DMS 273 treated with DMSO at 0.1 percent for 48 hours (cell line): ENCODE measurements at places on chromosomes 7 and 10.

DNA sequence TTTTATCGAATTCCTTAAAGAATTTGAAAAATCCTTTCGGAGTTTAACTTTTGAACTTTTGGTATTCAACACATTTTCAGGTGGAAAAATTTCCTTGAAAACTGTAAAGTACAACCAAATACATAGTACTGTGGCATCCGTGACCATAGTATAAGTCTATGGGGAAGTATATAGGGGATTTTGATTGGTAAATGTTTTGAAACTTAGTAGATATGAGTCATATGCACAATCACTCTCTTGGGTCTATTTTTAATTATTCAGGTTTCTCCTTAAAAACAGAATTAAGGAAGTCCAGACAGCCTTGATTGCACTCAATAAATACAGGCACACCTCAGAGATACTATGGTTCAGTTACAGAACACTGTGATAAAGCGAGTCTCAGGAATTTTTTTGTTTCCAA is 64.2 kb downstream of the AVL9 start:
- no peak for DNase-seq

DNA sequence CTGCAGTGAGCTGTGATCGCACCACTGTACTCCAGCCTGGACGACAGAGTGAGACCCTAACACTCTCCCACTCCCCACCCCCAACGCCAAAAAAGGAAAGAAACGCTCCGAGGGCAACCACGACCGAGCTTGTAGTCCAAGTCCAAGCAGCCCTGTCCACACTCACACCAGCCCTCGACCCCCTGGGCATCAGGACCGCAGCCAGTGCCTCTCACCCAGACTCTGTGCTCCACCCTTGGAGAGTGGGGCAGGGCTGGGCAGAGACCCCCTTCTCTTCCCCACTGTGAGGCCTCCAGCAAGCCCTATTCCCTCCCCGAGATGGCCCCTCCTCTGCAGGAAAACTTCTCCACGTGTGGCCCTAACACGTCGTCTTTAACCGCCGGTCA is 82.6 kb downstream of the FOXL3 start:
- no peak for DNase-seq

DNA sequence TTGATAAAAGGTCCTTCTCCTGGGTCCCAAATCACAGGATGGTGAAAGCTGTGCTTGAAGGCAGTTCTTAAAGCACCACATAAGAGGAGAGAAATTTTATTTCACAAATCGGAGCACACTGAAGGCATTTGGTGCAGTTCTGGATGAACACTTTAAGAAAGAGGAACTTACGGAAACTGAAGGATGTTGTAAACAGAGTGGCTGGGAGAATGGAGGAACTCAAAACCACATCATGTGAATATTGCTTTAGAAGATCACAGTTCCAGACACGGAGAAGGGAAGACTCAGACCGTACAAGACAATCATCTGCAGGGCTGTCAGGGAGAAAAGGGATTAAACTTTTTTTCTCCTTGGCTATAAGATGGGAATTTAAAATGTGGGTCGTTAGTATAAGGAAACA is 9.0 kb upstream of the GPR141 start:
- no peak for DNase-seq

- no peak for DNase-seq
These were observed 10.9 kb upstream of the ZFAND2A start for GRCh38 chr7:1170741-1171501.

DNA sequence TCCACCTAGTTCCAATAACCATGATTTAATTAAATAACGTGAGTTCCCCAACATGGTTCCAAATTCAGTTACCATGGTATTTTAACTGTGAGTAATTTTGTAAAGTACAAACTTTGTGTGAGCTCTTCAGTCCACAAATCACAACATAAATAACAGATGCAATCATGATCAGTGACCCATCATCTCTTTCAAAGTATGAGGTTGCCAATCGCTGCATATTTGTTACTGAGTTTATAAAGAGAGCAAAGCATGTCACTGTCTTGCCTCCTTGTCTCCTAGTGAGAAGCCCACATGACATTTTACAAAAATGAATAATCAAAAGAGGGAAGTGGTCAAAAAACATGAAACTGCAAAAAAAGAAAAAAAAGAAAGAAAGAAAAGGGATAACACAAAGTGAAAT is 69.1 kb upstream of the PDSS1 start:
- no peak for DNase-seq

GRCh38 chr7:134660961-134661376 is 14.3 kb downstream of the BPGM start:
- no peak for DNase-seq

DNA sequence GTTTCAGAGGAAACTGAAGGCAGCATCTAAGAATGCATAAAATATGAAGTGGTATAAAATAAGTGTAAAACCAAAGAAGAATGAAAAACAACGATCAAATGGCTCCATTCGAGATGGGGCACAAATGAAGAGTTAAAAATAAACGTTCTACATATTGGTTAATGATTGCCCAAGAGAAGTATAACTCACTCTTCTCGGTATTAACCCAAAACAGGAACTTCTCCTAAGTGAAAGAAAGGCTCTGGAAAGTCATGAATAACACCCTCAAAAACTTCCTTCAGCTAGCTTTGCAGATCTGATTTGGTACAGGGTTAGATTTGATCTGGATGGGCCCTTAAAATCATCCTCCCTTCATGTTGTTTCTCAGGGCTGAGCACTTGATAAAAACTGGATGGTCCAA is 94.3 kb upstream of the ADO start:
- no peak for DNase-seq

GRCh38 chr10:129415215-129416140 is 51.6 kb upstream of the MGMT start:
- no peak for DNase-seq

DNA sequence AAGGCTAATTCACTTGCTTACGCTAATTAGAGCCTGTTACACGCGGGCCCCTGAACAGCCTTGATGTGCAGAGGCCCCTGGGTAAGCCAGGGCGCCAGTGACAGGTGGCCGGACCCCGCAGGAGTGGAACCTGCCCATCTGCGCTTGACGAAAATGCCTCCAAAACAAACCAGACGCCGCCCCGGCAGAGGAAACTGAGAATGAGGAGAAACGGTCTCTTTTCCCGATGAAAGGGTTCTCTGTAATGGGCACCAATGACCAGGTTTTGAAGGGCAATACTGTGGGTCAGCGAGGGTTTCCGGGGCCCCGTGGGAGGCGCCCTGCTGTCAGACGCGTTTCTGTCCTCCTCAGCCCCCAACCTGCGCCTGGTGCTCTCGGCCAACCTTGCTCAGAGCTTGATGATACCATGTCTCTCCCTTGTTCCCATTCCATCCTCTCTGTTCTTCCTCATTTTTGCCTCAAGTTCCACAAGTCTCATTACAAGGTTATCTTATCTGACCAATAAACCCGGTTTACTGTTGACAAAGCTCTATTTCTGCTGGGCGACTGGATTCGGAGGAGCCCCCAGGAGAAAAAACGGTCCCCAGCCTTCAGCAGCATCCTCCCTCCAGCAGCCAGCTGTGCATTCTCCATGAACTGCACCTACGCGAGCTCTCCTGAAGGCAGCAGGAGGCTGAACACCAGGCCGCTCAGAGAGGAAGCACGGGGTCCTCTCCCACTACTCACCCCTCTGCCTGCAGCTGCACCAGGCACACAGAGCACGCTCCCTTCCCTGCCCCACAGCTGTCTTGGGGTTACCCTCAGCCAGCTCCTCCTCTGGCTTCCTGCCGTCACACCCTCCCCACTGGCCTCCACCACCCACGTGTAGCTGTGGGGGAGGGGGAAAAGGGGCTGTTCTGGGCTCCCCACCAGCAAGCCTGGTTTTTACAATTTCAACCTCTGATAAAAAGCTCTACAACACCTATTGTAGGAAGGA is 202.0 kb downstream of the MAD1L1 start:
- DNase-seq, result no peak

- no peak for DNase-seq
These were observed 213.5 kb upstream of the TMEM229A start for GRCh38 chr7:124246262-124246863.

DNA sequence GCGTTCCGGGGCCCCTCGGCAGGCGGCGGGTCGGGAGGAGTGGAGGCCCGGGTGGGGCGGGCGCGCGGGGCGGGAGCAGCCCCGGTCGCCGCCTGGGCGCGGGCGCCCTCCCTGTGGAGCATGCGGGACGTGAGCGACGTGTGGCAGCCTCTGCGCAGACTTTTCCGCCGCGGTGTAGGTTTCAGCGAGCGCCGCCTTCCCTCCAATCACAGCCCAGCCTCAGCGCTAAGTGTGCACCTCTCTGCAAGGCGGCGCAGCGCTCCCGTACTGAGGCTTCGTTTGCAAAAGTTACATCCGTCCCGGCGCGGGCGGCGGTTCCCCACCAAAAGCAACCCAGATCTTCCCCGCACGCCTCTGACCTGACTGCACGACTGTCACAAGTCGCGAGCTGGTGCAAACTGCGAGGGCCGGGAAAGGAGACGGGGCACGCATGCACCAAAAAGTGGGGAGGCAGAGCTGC is 1.2 kb upstream of the PFKFB3 start:
- peak; percentile 61 for DNase-seq

- DNase-seq, result no peak
These were observed 309.4 kb downstream of the TWIST1 start for GRCh38 chr7:18808026-18808425.

- no peak for DNase-seq
These were observed 44.9 kb downstream of the MCU start for GRCh38 chr10:72736828-72737220.

GRCh38 chr7:117674617-117675016 is 194.8 kb downstream of the CFTR start:
- DNase-seq, result no peak

DNA sequence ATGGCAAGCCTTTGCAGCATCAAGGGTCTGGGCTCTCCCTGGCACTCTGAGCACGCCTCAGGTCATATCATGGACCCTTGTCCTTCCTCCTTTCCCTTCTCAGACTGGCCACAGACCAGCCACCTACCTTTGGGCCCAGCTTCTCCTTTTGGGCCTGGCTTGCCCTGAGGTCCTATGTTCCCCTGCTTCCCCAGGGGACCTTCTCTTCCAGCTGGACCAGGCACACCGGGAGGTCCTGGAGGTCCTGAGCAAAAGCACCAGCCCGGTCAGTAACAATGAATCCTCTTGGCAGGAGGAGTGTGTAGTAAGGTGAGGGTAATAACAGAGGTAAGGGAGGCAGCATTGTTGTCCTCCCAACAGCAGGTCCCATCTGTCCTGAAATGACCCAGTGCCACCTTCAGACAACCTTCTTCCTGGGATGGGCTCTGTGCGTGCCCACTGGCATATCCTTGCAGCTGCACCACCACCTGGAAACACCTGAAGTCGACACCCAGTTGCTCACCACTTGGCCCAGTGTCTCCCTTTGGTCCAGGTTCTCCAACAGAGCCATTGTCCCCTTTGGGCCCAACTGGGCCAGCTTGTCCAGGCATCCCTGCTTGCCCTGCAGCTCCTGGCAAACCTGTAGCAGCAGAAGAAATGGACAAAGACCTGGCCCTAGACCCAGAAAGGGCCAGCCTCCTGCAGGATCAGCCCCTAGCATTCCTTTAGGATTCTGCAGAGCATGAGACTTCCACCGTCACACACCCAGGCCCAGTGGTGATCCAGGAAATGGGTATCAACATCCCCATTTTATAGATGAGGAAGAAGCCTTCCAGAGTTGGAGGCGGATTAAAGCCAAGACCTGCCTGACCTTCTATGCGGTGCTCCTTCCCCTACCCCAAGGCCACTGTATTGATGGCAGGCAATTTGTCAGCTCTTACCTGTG is 6.4 kb downstream of the SFTPD start:
- no peak for DNase-seq

DNA sequence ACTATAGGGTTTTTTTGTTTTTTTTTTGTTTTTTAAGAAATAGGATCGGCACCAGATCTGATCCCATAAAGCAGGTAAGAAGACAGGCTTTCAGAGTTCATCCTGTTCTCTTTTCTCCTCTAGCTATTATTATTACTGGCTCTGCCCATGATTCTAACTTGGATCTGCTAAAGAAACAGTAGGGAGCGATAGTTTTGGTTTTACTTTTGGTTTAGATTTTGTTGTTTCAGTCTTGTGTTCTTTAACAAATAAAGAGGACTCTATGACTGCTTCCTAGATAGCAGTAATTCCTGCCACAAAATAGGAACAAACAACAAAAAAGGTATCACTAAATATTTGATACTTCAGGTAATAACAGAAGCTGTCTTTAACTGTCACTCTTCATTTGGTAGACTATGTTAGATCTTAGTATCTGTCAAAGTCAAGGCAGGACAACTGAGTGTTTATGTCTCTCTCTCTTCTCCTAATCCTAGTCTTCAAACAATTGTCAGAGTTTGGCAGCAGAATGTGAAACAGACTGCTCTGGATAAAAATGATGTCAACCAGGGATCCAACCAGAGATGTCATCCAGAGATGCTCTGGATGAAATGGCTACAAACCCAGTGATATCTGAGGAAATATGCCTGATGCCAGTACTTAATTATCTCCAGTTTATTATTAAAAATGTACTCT is 99.8 kb downstream of the KMT2C start:
- no peak for DNase-seq

DNA sequence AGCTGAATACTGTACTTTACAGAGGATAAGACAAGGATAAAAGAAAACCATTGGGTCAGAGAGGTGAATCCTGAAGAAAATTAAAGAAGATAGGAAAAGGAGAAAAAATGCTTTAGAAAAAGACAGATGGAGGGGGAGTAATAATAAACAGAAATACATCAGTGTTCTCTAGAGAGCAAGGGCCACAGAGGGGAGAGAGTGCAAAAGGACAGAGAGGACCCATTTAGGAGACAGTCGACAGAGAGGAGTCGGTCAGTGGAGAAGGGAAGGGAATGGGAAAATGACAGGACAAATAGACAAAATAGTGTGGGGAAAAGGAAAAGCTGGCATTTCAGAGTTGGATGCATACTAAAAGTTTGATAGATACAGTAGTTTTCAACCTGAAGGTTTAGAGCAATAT is 287.0 kb downstream of the DOCK4 start:
- DNase-seq, result no peak

GRCh38 chr10:94307046-94307615 is 55.6 kb downstream of the NOC3L start:
- DNase-seq, result no peak

DNA sequence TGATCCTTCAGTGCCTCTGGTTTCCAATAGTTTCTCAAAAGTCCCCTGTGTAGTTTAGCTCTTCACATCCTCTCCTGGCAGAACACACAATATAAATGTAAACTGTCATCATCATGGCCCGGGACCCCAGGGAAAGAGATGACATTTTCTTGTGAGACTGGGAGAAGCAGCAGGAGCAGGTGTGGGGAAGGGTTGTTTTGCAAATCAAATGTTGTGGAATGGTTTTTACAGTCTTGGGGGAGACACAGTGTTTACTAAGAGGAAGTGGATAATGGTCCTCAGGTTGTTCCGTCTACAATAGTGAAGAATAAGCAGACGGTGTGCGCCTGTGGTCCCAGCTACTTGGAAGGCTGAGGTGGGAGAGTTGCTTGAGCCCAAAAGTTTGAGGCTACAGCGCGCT is 159.1 kb downstream of the SEC23IP start:
- DNase-seq, result no peak

GRCh38 chr10:104646146-104646545 is 5.1 kb downstream of the SORCS3 start:
- DNase-seq, result no peak

DNA sequence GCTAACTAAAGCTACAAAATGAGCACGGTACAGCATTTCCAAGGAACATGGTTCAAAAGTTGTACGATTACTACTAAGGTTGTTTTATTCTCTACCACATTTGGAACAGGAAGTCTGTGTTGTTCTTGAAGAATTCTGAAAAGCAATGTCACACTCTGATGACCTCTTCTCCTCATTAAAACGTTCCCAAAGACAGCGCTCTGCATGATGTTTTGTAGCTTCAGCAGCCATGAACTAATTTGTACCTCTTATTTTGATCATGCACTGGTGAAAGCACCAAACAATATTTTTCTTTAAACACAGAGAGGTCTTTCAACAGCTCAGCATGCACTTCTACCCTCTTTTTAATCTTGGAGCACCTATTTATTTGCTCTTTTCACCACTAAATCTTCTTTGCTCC is 75.0 kb upstream of the TES start:
- DNase-seq, result no peak
